ENCODE measurements at places on chromosomes 3 and 15.

DNA sequence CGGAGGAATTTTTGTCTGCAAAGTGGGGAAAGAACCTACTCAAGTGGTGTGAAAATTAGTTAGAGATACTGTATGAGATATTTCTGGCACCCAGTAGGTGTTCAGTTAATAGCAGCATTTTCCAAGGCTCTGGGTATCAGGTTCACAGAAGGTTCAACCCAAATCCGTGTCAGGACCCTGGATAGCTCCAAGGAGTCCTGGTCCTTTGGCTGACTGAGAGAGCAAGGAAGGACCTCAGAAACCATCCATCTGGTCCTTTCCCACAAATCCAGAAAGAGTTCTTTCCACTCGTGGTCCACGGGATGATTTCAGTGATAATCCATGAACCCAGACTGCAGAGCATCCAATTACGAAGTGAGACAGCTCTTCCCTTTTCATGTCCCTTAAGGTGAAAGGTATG, 51.4 kb downstream of the SLC6A11 start:
- no peak for DNase-seq

DNA sequence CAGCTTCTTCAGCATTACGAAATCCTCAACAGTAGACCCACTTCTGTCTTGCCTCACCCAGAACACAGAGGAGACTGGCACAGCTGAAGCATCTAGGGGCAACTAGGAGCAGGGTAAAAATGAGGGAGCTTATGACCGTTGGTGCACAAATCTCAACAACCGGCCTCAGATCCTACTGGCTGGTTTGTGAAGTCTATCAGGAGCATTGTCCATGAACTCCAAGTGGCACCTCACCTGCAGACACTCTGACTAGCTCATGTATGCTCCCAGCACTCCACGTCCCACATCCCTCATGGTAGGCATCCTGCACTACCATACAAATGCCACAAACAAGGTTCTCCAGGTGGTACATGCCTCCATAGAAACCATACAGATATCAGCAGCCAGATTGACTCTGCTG, 163.1 kb downstream of the TLE3 start:
- DNase-seq: no peak

- DNase-seq: no peak
Observed at GRCh38 chr3:23629181-23629894, 176.4 kb upstream of the UBE2E1 start.

DNA sequence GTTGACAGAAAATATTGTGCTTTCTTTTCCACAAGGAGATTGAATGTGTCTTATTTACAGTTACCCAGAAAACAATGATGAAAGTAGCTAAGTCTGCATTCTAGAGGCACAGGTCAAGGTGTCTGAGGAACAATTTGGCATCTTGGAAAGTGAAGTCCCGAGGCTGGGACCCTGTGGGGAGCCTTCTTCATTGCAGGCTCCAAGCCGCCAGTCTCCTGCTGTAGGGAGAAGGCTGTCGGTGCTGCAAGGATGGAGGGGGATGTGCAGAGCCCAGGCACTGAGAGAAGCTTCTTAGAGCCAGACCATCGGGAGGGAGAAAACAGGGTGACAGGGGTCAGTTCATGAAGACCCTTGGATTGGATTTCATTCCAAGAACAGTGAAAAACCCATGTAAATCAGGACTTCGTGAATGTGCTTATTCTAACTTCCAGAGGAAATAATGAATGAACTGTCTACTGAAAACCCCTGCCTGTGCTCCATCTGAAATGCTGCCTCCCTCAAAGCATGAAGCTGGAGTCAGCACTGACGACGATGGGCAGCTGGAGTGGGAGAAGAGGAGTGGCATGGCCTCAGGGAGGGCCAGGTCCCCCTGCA, 25.2 kb upstream of the NSMCE3 start:
- DNase-seq: no peak

GRCh38 chr3:124318656-124319055, 326.7 kb upstream of the ROPN1 start:
- DNase-seq: no peak

DNA sequence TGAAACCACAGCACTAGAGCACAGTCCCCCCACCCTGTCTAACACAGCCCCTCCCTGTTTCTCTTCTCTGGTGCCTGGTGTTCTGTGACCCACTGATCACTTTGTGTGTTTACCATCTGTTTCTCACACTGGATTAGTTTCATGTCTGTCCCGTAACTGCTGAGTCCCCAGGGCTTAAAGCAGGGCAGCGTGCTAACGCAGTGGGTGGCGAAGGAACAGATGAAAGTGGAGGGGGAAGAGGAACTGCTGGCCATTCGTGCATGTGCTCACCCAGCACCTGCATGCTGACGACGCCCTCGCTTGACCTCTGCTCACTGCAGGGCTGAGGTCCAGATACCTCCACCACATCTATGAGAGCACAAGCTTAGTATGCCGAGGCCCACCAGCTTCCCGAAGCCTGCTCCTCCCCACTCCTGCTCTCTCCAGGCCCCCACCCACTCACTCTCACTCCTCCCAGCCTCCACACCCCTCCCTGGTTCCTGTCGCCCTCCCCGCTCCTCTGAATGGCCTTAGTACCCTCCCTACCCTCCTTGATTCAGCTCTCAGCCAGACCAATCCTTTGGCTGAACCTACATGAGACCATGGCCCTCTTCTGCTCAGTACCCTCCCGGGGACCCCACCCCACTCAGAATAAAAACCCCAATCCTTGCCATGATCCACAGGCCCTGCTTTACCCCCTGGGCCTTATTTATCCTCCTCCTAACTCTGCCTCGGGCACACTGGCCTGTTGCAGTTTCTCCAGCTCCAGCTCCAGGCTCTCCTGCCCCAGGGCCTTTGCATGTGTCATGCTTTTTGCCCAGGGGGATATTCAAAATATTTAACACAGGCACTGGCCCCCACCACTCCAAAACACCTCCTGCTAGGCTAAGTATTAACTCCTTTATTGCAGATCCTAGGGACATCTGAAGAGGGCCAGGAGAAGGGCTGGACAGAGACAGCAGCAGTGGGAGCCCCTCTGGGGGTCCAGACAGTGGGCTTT, 15.1 kb upstream of the IQSEC1 start:
- DNase-seq: no peak

DNA sequence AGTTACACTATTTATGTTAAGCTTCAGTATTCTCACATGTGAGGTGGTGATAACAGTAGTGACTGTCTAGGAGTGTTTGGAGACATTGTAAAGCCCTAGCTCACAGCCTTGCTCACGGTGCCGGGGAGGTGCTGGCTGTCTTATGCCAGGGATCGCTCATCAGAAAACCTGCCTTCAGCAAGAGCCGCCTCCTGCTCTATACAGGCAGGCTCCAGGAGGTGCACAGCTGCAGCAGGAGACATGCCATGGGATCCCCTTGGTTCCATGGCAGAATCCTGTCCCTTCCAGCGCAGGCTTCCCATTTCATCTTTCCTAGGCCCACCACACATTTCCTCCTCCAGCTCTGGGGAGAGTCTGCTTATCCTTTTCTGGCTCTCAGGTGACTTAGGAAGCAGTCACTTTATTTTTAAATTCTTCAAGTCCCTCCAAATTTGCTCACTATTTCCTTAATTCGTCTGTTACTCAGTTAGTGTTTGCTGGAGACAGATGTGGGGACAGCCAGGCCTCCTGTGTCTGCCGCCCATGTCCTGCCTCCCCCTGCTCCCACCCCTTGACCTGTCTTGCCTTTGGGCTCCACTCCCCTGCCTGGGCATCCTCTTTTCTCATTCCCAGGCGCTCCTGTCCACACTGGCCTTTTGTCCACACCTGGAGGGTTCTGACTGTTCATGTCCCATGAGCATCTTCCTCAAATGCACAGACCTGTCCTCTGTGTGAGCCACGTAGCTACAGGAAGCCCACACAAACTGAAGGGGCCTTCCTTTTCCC, 31.7 kb downstream of the SLCO2A1 start:
- no peak for DNase-seq

DNA sequence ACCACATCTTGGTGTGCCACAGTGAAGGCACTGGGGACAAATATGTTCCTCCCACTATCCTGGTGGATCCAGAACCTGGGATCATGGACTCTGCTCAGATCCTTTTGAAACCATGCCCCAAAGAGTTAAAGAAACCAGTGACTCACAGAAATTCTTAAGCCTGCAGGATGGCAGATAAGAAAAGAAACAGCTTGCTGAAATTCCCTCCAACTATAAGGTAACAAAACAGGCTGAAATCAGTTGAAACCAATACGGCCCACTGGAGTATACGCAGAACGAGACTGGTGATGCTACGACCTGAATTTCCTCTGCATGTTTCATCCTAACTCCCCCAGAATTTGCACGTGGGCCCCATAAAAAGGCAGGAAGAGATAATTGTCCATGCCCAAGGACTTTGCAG, 209.6 kb downstream of the TJP1 start:
- DNase-seq: no peak

DNA sequence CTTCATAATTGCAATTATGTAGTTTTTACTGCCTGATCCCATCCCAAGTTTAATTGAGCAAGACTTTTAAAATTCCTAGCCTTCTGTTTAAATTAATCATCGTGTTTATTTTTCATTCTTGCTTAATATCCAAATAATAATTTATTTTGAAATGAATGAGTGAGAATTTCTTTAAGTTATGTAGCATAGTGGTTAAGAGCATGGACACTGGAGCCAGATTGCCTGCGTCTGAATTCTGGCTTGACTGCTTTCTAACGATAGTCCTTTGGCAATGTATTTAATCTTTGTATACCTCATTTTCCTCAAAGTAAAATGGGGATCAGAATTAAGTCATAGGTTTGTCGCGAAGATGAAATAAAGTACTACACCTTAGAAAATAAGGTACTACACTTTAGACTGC, 71.4 kb downstream of the LRRC49 start:
- DNase-seq: no peak

DNA sequence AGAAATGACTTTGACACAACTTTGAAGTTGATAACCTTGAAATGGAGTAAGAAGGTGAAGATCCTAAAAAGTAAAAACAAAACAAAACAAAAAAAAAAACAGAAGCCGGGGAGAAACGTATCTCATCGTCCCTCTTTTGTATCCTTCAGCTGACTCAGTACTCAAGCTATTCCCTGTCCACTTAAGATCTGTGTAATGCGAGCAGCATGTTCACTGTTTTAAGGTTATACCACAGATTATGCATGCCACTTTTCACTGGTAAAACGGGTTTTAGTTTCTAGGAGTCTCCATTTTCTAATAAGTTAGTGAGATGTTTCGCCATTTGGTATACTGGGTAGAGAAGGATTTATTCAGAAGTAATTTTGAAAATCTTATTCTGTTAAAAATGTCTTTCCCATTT, 324.3 kb downstream of the FEZF2 start:
- DNase-seq: no peak

GRCh38 chr3:45572755-45573154, 21.8 kb upstream of the LIMD1 start:
- DNase-seq: no peak

- DNase-seq: peak; percentile 44
Observed at GRCh38 chr15:44712346-44713005, 1.2 kb downstream of the B2M start.

- no peak for DNase-seq
Observed at GRCh38 chr3:65953881-65954733, 84.6 kb downstream of the MAGI1 start.

DNA sequence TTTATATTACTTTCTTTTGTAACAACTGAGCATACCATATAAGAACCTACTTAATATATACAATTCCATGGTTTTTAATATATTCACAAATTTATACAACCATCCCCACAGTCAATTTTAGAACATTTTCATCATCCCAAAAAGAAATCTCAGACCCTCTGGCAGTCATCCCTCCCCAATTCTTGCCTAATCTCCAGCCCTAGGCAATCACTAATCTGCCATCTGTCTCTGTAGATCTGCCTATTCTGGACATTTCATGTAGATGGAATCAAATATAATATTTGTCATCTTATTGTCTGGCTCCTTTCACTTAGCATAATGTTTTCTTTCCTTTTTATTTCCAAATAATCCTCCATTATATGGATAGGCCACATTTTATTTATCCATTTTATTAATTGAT, 92.5 kb downstream of the LARS2 start:
- DNase-seq: no peak

- DNase-seq: peak; percentile 76
Observed at GRCh38 chr3:129121016-129121791, 400 bp downstream of the RAB43 start.
